GM23338 (cell line): ENCODE measurements at places on chromosomes 1 and 21. TPM values are rescaled to one million over a fixed set of nuclear protein-coding genes. Genes with fewer than 3 reads are reported as not detected.

DNA sequence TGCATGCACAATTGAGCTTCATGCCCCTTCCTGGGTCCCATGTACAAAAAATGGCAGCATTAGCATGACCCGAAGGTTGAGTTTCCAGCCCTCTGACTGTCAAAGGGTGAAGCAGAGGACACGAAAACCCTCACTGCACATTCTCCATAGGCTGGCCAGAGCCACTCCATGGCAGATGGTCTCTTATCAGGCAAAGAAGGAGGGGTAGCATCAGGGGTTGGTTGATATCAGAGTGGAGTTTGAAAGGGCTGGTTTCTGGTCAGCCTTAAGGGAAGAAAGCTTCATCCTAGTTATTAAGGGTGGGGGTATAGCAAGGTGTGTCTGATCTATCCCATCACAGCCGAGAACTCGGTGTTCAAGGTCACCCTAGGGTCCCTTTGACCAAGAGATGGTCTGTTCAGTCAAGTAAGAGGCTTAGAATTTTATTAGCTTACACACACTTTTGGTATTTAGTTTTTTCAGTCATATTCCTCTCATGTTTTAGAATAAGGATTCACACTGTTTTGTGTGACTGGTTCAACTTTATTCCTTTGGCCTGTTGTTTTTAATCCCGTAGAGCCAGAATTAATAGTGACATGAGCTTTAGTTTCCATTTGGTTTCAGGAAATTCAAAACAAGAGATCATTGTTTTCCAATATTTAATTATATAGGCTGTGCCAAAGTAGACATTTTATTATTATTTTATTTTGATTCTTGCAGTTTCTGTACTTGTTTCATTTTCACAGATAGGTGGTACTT, 199.9 kb upstream of the FMN2 start:
- DNase-seq: no peak

GRCh38 chr21:42669041-42669440, 15.6 kb downstream of the PDE9A start:
- peak; percentile 79 for DNase-seq

KRTAP11-1 gene
- total RNA-seq: not detected in 2 replicates

DNA sequence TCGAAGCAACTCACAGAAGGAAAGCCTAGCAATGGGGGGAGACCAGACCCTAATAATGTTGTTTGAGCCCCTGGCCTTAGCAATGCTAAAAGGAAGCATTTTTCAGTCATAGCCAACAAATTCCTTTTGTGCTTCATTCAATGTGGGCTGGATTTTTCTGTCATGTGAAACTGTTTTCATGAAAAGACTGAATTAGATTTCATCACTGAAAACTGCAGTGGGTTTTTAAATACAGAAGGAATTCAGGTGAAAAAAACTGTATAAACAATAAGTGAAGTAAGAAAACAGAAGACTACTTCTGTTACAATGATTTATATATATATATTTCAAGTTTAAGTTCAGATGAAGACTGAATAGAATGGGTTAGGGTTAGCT, 204.8 kb downstream of the SMYD3 start:
- no peak for DNase-seq

DNA sequence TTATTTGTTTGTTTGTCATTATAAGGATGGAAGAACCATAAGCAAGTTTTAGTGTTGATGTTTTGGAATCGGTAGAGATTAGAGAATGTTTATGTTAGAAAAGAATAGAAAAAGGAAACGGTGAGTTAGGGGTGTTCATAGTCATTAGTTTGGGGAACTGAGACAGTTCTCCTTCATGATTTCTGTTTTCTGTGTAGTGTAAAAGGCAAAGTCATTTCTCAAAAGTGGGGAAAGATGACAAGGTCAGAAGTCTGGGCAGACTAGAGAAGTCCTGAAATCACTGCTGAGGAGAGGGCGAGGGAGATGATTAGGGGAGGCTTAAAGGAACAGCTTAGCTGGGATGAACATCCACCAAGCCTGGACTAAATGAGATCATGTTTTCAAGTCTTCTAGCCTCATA, 498.9 kb downstream of the TTLL7 start:
- DNase-seq: no peak
